ENCODE measurements at places on chromosomes 2 and 18.

DNA sequence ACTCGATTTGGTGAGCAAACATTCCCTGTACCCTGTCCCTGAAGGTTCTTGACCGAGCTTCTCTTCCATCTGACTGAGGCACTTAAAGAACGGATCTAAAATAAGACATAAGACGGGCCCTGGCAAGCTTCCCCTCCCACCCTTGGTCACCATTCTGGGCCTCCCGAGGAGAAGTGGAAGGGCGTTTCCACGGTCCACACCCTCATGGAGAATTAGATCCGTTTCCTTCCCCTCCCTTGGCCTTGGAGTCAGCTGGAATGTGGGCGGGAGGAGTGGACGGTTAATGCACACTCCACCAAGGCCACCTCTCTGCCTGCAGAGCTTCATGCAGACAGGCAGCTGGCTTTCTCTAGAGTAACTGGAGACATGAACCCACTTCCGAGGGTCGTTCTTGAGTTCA, 257.3 kb upstream of the APCDD1 start:
- DNase-seq: no peak

GRCh38 chr2:201138401-201138970, 22.5 kb downstream of the CFLAR start:
- DNase-seq: no peak

DNA sequence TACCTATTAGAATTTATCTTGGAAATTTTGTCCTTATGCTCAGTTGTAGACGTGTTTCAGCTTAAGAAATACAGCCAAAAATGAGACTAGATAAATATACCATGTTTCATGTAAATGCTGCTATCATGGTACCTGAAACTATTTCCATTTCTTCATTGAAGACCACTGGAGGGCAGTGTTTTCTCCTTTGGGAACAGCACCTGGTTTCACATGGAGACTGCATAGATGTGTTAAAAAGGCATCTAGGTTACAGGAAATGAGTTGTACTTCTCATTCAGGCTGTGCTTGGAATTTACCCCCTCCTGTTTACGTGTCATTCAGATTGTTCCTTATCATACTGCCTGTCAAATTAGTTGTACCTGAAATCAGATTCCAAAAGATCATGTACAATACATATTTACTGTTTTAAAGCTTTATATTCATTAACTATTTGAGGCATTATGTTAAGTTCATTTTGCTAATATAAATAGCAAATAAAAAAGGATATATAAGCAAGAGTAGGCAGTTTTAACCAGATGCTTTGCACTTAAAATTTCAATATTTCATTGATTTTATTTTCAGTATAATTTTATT, 57.3 kb upstream of the PSMD14 start:
- no peak for DNase-seq

GRCh38 chr2:18401471-18401870, 159.0 kb downstream of the RDH14 start:
- DNase-seq: no peak

DNA sequence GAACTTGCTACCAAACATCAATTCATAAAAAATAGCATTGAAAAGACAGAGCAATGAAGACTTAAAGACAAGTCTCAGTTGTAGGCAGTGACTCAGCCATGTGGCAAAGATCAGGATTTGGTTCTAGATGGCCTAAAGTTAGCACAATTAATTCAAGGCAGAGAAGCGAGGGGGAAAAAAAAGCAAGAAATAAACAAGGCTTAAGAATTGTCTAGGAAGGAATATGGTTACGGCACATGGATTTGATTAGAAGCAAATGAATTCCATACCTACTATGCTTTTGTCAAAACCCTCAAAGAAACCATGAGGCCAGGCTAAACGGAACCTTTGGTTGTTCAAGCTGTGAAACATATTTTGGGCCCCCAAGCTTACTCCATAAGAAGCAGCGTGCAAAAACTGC, 362.2 kb upstream of the KCNH7 start:
- DNase-seq: no peak

DNA sequence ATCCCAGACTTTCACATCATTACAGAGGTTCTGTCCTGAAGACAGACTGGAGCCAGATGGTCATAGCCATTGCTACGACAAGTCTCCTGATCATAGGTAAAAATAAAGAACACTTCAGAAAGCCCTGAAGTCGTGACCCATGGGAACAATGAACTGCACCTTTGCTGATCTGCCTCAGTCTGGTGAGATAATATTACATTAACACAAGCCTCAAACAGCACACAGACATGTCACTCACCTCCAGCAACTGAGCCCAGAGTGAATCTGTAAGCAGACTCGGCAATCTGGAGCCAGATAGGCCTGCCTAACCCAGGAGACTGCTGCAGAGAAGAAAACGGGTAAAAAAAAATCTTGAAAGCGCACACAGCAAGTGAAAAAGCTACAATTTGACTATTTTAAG, 79.2 kb downstream of the SLC25A12 start:
- no peak for DNase-seq

- DNase-seq: no peak
These were observed at the start of gene SPATS2L for GRCh38 chr2:200306196-200306930. Gene SPATS2L, plus strand, starts transcription at chr2:200306693. Its CDS starts 82,552 bp downstream, at chr2:200389245.

- no peak for DNase-seq
These were observed 79.6 kb downstream of the USP40 start for GRCh38 chr2:233486778-233487552.

- no peak for DNase-seq
These were observed 1.7 kb upstream of the SMAD4 start for GRCh38 chr18:51028201-51028805.

- DNase-seq: no peak
These were observed 4.5 kb downstream of the ITM2C start for GRCh38 chr2:230868947-230869913.

DNA sequence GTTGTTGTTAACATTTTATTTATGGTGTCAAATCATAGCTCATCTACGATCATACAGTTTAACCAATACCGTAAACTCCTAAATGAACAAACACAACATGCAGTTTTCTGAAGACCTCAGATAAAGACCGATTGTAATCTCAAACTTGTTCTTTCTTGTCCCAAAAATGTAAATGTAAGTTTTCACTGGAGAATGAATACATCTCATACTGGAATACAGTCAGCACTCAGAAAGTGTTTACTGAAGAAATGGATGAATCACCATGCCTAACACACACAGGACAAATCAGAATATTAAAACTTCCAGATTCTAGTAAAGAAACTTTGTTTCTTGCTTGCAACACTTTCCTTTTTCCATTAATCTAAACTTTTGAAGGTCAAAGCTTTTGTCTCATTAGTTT, 380.5 kb downstream of the DLGAP1 start:
- no peak for DNase-seq

- DNase-seq: no peak
These were observed 256.6 kb upstream of the CTAGE1 start for GRCh38 chr18:22674272-22674671.

DNA sequence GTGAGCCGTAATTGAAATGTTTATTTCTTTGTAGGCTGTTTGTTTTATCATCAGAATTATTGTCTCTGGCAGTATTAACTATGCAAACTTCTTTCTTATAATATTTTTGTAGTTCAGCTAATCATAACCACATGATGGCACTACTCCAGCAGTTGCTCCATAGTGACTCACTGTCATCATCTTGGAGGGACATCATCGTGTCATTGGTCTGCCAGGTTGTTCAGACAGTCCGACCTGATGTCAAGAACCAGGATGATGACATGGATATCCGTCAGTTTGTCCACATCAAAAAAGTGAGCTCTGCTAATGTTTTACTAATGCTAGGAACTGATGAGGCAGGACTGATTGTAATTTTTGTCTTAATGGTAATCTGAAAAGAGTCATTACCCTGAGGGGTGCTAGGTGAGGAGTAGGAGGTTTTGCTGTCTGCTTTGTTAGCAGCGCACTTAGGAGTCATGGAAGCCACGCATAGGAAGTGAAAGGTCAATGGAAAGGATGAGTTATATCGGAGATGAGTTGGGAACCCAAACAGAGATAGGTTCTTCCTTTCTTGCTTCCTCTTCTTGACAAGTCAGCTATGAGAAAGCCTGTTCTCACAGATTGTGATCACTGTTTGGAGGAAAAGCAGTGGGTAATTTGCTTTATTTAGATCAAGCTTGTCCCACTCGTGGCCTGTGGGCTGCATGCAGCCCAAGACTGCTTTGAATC, 49.2 kb downstream of the PIKFYVE start:
- DNase-seq: no peak

DNA sequence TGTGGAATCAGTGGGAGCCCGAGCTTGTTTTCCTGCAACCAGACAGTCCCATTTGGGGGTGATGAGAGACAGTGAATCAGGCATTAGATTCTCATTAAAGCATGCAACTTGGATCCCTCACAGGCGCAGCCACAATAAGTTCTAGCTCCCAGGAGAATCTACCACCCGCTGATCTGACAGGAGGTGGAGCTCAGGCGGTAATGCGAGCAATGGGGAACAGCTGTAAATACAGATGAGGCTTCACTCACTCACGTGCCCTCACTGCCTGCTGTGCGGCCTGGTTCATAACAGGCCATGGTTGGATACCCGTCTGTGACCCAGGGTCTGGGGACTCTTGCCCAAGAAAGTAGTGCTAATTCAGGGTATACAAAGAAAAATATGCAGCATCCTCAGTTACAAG, 144.8 kb upstream of the RGPD4 start:
- DNase-seq: no peak

DNA sequence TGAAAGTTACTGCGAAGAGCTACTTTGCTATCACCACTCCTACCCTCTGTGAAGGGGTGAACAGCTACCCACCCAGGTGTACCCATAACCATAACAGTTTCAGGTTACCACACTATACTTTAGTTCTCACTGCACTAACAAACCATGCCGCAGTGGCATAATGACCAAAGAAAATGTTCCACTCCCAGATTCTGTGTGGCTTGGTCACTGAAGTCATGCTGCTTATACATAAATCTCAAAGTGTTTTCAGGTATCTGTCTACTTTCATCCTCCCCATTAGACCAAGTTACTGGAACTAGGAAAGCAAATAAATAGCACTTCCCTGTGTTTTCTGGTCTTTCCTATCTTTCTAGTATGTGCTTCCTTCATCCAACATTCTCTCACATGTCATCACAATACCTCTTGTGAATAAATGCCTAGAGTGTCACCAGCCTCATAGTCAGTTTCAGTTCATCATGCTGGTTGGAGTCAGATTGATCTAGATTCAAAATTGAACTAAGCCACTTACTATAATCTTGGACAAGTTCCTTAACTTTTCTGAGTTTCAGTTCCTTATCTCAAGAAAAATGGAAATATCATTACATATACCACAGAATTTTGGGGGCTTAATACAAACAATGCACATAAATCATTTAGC, 293.6 kb downstream of the FSIP2 start:
- DNase-seq: no peak

DNA sequence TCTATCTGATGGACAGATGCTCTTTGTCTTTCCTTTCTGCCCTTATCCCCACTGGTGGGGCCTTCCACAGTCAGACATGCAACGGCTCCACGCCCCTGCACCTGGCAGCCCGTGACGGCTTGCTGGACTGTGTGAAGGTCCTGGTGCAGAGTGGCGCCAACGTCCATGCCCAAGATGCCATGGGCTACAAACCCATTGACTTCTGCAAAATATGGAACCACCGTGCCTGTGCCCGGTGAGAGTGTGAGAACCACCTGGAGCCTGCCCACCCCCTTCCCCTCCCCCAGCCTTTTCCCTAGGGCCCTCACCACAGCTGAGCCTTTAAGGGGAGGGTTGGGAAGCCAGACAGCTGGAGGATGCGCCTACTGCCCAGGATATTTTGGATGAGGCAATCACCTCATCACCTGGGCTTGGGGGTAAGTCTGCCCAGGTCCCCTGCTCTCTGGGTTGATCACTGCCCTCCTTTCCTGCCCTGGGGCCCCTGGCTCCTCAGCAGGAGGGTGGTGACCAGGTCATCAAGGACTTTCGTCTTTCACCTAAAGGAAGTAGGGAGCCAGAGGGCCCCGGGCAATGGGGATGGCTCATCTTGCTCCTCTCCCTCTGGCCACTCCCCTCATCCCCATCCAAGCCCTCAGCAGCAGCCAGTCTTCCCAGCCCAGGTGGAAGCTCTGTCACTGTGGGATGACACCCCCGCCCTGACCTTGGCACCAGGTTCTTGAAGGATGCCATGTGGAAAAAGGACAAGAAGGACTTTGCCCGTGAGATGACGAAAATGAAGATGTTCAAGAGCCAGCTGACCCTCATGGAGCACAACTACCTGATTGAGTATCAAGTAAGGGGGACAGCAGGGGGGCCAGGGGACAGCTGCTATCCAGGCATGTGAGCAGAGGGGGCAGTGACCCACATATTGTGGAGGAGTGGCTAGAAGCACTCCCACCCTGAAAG, 3.7 kb downstream of the ANKRD53 start:
- DNase-seq: no peak

DNA sequence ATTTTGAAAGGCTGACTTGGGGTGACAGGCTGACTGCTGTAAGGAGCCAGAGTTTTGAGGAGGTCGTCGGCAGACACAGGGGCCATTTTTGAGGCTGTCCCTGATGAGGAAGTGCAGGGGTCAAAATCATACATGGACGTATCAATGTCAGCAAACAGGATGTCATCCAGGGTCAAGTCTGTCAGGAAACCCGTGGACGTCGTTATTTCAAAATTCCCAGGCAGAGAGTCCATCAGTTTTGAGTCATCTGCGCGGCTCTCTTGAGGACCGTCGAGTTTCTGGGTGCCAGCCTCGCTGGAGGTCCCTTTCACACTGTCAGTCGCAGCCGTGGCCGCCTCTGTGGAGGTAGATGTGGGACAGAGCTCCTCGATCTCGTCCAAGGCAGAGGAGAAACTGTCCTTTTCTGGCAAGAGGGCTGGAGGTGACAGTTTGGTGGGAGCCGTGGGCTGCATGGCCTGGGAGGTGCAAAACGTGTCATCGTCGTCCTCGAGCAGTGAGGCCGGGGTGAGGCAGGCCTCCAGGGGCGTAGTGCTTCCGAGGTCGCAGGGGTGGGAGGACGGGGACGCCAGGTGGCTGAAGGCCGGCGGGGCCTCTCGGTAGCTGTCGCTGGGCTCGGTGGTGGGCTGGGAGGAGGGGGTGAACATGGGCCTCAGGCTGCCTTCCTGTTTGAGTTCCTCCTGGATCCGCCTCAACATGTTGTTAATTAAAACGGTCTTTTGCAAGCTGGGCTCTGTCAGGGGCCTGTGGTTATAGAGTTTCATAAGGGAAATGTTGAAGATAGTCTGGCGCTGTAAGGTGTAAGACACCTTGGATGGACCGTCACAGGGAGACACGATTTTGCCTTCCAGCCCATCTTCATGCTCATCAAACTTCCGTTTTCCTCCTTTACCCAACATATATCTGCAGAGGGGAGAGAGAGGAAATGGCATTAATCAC, 17.5 kb downstream of the SERTAD2 start:
- no peak for DNase-seq

DNA sequence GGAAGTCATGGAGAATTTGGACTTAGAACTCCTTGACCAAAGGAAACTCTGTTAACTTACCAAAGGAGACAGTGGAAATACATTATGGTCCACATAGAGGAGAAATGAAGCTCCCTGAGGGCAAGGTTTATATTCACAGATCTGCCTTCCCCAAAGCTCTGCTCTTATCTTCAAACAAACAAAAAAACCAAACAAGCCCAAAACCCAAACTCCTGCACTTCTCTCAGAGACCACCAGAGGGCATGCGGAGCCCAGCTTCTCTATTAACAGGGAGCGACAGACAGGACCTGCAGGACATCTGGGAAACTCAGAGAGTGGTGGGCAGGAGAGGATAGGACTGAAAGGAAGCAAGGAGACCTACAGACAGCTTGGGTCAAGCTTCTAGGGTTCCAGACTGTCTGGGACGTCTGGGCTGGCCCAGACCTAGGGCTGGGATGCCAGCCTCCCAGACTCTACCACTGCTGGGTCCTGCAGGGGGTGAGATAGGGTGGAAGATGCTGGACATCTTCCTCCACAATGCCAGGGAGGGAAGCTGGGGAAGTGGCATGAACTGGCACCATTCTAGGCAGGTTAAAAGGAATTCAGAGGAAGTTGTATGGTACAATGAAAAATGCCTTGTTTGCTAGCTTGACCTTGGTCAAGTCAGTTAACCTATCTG, 4.0 kb upstream of the WNT10A start:
- peak; percentile 54 for DNase-seq
